Naive thymus-derived CD4-positive, alpha-beta T cell (primary cell): ENCODE measurements at places on chromosomes 1 and 21.

DNA sequence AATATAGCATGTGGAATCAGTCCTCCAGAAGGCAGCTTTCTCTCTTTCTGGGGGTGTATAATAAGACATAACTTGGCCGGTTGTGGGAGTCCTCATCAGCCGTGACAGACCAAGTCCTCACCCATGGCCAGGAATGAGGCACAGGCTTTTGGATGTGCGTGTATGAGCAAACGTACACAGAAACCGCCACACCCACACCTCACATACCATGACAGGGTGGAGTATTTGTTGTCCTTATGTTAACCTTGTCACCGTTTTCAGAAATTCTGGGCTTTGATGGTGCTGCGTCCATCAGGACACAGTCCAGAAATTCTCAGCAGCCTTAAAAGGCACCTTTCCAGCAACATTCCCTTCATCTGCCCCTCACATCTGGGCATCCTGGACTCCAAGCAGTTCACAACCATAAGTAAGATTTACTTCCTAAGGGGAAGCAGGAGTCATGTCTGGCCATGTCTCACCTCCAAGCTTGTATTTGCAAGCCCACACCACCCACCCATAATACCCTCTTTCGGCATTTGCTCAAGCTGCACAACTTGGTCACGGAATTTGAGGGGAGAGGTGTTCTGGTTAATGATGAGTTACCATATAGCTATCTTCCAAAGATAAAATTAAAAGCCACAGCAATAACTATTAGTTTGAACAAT, 12.4 kb downstream of the C1orf116 start:
- DNase-seq, result no peak

- DNase-seq, result no peak
Measured at GRCh38 chr1:93330617-93331016, 15.1 kb upstream of the DR1 start.

- no peak for DNase-seq
Measured at GRCh38 chr1:225814381-225814780, 4.5 kb downstream of the EPHX1 start.

GRCh38 chr1:31912839-31913239, 25.3 kb downstream of the PTP4A2 start:
- no peak for DNase-seq

- DNase-seq, result no peak
Measured at GRCh38 chr1:62452951-62453350, 16.1 kb downstream of the USP1 start.

DNA sequence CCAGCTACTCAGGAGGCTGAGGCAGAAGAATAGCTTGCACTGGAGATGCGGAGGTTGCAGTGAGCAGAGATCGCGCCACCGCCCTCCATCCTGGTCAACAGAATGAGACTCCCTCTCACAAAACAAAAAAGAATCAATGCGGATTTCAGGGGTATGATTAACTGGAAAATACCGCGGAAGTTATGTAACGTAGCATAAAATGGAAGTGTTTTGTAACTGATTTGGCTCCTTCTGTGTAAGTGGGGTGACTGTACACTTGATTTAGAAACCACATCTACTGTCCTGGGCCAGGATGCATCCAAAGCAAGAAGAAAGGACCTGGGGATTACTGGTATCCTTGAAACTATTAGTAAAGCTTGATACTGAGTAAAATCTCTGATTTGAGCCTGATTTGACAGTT, 3.1 kb upstream of the VAMP4 start:
- DNase-seq, result no peak

- no peak for DNase-seq
Measured at GRCh38 chr1:198811449-198811848, 172.6 kb downstream of the PTPRC start.
